ENCODE measurements at places on chromosomes 1 and 21. TPM values are rescaled to one million over a fixed set of nuclear protein-coding genes. Genes with fewer than 3 reads are reported as not detected.

GRCh38 chr21:42724226-42724920 lies 71.0 kb downstream of the PDE9A start:
- no peak overlapping the region for H3K27ac ChIP-seq
- H3K4me1 ChIP-seq = peaks cover 11% of the 10 kb centered on the region
- H3K36me3 ChIP-seq = peaks cover 2% of the 10 kb centered on the region
- no peak for DNase-seq

- no peaks in the 10 kb centered on the region for H3K4me1 ChIP-seq
- no peak overlapping the region for H3K27ac ChIP-seq
- H3K27me3 ChIP-seq = no peaks in the 10 kb centered on the region
- H3K36me3 ChIP-seq = no peaks in the 10 kb centered on the region
- H3K4me3 ChIP-seq = no peak overlapping the region
These were observed 138.3 kb downstream of the PTGER3 start for GRCh38 chr1:70909262-70909822.

GRCh38 chr1:201485184-201485774 lies 16.3 kb upstream of the PHLDA3 start:
- no peaks in the 10 kb centered on the region for H3K36me3 ChIP-seq
- H3K27me3 ChIP-seq = peaks cover 9% of the 10 kb centered on the region
- H3K4me3 ChIP-seq = no peak overlapping the region
- H3K4me1 ChIP-seq = peaks cover 21% of the 10 kb centered on the region

DNA sequence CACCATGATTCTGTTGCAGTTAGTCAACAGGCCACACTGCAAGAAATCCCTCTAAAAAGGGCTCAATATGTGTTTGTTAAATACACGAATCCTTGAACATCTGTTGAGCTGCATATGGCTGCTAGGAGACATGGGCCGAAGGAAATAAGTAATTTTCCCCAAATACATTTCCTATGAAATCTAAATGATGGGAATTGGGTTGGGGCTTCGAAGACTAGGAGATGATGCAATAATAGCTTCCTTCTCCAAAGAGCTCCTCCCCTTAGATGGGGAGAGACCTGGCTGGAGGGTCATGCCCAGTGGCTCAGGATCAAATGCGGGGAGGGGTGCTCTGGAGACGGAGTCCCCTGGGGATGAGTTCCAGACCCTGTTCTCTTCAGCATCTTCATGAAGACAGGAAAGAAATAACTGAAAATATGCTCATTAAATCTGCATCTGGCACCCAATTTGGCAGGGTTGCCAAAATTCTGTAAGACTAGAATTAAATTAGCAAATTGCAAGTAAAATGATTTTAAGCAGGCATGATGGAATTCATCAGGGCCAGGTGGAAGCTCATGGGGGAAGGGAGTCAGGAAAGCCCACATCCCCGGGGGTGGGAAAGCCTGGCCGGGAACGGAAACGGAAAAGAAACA lies 165.0 kb upstream of the EDN2 start:
- no peak for DNase-seq
- peak overlapping the region; percentile 48 for H3K27ac ChIP-seq
- peak overlapping the region; percentile 58 for H3K4me3 ChIP-seq
- peaks cover 73% of the 10 kb centered on the region for H3K4me1 ChIP-seq

DNA sequence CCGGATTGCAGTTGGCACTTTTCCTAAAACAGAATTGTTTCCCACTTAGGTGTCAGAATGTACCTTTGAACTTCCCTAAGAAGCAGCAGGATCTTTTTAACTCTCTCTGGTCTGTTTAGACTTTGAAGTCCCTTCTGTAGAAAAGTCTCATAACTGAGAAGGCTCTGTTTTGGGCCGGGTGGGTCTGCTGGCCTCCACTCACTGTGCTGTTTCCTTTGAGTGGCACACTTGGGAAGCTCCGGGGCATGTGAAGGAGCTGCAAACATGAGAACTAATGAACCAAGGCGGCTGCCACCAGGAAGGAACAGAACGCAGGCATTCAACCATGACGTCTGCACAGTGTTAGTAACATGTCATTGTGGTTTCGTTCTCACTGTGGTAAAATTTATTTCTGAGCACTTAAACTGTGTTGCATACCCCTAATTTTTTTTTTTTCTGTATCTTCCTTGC lies 19.5 kb upstream of the NCMAP start:
- H3K27ac ChIP-seq = peak overlapping the region; percentile 99
- H3K36me3 ChIP-seq = peaks cover 12% of the 10 kb centered on the region
- DNase-seq = peak; percentile 70
- H3K27me3 ChIP-seq = no peaks in the 10 kb centered on the region

GRCh38 chr1:18151436-18152122 lies 44.0 kb downstream of the IGSF21 start:
- no peaks in the 10 kb centered on the region for H3K36me3 ChIP-seq
- no peak overlapping the region for H3K4me3 ChIP-seq
- H3K4me1 ChIP-seq = no peaks in the 10 kb centered on the region
- no peak overlapping the region for H3K27ac ChIP-seq

DNA sequence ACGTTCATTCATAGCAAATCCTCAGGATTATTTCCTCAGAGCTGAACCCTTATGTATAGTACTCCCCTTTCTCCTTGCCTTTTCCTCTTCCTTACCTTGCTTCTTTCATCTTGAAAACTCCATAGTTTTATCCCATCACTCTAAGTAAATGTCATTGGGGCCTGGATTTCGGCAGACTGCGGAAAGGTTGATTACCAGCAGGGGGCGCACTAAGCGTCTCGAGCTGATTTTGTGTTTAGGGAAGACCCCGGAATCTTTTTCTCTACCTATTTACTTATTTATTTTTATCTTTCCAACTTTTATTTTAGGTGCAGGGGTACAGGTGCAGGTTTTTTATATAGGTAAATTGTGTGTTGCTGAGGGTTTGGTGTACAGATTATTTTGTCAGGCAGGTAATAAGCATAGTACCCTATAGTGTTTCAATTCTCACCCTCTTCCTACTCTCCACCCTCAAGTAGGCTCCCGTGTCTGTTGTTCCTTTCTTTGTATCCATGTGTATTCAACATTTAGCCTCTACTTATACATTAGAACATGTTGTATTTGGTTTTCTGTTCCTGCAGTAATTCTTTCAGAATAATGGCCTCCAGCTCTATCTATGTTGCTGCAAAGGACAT lies 11.4 kb upstream of the MTARC1 start:
- no peaks in the 10 kb centered on the region for H3K4me1 ChIP-seq
- no peak overlapping the region for H3K4me3 ChIP-seq
- H3K27me3 ChIP-seq = peaks cover 14% of the 10 kb centered on the region
- no peak overlapping the region for H3K27ac ChIP-seq
- no peaks in the 10 kb centered on the region for H3K36me3 ChIP-seq

DNA sequence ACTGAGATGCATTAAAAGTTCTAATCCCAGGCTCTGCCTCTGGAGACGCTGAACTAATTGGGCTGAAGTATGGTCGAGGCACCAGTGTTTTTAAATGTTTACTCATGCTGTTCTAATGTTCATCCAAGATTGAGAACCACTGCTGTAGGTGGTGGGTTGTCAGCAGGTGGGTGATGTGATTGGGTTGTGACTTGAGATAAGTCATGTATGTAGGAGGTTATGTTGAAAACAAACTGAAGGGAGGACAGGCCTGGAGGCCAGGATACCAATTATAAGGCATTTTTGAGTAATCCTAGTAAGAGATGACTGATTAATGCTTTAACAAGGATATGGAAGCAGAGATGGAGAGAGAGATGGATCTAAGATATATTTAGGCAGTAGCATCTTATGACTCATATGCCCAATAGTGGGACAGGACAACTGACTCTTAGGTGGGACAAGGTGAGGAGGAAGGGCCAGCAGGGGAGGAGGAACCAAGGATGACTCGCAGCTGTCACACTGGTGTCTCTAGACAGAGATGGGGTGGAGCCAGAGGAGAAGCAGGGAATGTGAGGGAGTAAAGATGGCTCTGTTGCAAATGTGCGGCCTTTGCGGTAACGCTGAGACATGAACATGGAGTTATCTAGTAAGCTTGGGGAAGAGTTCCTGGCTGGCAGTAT lies 29.3 kb downstream of the RAB4A start:
- H3K4me1 ChIP-seq = peaks cover 6% of the 10 kb centered on the region
- H3K4me3 ChIP-seq = no peak overlapping the region
- no peak for DNase-seq

DNA sequence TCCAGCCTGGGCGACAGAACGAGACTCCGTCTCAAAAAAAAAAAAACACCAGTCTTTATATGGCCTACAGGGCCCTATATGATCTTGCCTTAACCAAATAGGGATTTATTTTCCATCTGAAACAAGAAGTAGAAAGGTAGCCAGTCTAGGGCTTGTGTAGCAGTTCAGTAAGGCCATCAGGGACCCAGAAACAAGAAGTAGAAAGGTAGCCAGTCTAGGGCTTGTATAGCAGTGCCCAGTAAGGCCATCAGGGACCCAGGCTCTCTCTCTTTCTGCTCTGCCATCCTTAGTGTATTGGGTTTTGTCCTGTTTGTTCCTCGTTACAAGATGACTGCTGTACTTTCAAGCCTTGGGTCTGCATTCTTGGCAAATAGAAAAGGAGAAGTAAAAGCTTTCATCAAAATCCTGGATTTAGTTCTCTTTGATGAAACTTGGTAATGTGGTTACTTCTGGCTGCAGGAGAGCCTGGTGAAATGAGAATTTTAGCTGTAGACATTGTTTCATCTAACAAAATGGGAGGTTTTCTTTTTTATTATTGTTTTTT lies 46.1 kb downstream of the PKN2 start:
- no peak for DNase-seq
- no peak overlapping the region for H3K4me3 ChIP-seq
- no peak overlapping the region for H3K27ac ChIP-seq
- peaks cover 10% of the 10 kb centered on the region for H3K36me3 ChIP-seq
- H3K27me3 ChIP-seq = no peaks in the 10 kb centered on the region
- H3K4me1 ChIP-seq = peaks cover 38% of the 10 kb centered on the region

DNA sequence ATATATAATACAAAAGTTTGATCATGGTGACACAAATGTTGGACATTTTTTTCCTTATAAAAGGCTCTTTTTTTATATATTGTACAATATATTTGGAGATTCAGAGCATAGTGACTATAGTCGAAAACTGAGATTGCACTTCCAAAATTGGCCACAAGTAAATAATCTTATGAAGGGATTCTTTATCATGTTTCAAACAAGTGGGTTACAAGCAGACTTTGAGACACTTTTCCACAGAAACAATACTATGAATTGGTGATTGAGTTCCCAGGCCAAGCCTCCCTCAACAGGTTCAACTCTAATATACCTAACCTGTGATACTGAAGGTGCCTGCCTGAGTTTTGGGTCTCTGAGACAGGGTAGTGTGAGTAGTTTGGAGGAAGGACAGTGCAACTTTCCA lies 13.8 kb downstream of the LEPR start:
- no peaks in the 10 kb centered on the region for H3K27me3 ChIP-seq
- no peak overlapping the region for H3K27ac ChIP-seq
- no peaks in the 10 kb centered on the region for H3K4me1 ChIP-seq
- no peak overlapping the region for H3K4me3 ChIP-seq
- H3K36me3 ChIP-seq = peaks cover 2% of the 10 kb centered on the region

- no peak for DNase-seq
- H3K4me1 ChIP-seq = no peaks in the 10 kb centered on the region
- no peak overlapping the region for H3K4me3 ChIP-seq
- no peak overlapping the region for H3K27ac ChIP-seq
These were observed 111.4 kb upstream of the ZNF644 start for GRCh38 chr1:91133248-91133647.

- H3K36me3 ChIP-seq = no peaks in the 10 kb centered on the region
- no peak overlapping the region for H3K4me3 ChIP-seq
- DNase-seq = no peak
- no peaks in the 10 kb centered on the region for H3K4me1 ChIP-seq
- H3K27ac ChIP-seq = no peak overlapping the region
- peaks cover 11% of the 10 kb centered on the region for H3K27me3 ChIP-seq
These were observed 52.3 kb downstream of the ADAMTS5 start for GRCh38 chr21:26914557-26914956.

DNA sequence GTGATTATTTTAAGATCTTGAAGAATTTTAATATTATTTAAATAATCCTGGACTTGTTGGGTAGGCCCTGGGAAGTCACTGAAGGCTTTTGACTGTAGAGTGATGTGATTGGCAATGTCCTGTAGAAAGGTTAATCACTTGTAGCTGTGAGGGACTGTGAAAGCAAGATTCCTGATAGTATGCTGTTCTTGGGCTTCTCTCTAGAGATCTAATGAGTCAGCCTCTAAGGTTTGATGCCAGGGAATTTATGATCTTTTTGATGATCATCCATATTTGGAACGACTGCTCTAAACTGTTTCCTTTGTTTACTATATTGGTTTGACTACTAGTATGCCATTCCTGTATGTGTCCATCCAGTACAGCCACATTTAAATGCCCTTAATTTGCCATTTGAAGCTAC lies 56.5 kb downstream of the CAMSAP2 start:
- DNase-seq = no peak
- no peak overlapping the region for H3K27ac ChIP-seq
- no peak overlapping the region for H3K4me3 ChIP-seq
- H3K27me3 ChIP-seq = no peaks in the 10 kb centered on the region

GRCh38 chr21:33493756-33494155 lies 2.2 kb upstream of the DNAJC28 start:
- H3K4me3 ChIP-seq = no peak overlapping the region
- H3K4me1 ChIP-seq = peaks cover 18% of the 10 kb centered on the region
- no peaks in the 10 kb centered on the region for H3K27me3 ChIP-seq
- H3K36me3 ChIP-seq = no peaks in the 10 kb centered on the region
- H3K27ac ChIP-seq = no peak overlapping the region
- DNase-seq = no peak

Gene AMY1B
- not detected for total RNA-seq

Gene PFKFB2
- total RNA-seq = 6.9 TPM

Gene AGRN
- total RNA-seq = 112 TPM

Gene HSD3B2
- not detected for total RNA-seq

Data from activated T-cell treated with anti-CD3 and anti-CD28 coated beads, Interleukin-2, amount 50 U/mL, for 72 hours (primary cell).